Activated T-helper 1 cell treated with Interleukin-2 at 50 U/mL for 16 hours (primary cell): ENCODE measurements at places on chromosomes 6 and 20.
A peak's percentile ranks its signal among the peaks of the same experiment; 100 is the strongest.

DNA sequence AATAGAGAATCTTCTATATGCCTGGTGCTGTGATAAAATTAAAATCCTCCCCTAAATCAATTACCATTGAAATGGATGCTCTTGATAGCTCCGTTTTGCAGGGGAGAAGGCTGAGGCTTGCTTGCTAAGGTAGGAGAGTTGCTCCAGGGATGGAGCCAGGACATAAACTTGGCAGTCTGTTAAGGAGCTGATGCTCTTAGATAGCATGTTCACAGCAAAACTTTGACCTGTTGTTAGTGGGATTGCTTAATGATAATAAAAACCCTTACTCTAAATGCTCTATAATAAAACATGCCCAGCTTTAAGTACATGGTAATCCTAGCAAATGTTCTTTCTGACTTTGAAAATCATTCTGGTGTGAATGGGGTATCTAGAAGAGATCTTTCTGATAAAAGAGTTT, 228.4 kb upstream of the JAG1 start:
- DNase-seq = no peak

DNA sequence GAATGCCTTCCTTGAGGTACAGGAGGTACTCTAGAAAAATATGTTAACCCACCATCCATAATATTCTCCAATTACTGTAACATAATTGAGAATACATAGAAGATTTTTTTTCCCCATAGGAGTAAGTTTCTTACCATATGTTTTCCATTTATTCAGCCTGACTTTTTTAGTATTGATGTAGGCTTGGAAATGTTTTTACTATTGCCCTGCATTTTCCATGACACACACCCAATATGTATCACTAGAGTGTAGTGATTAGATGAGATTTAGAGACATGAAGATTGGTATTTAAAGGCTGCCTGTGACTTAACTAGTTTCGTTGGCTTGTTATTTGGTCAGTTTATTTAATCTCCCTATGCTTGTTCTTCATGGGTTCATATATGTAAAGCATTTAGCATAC, 39.5 kb downstream of the KCNQ5 start:
- DNase-seq = no peak

GRCh38 chr20:49979030-49979832, 3.5 kb upstream of the SNAI1 start:
- peak; percentile 53 for DNase-seq

- no peak for DNase-seq
Observed at GRCh38 chr6:40331545-40331944, 255.6 kb downstream of the LRFN2 start.

DNA sequence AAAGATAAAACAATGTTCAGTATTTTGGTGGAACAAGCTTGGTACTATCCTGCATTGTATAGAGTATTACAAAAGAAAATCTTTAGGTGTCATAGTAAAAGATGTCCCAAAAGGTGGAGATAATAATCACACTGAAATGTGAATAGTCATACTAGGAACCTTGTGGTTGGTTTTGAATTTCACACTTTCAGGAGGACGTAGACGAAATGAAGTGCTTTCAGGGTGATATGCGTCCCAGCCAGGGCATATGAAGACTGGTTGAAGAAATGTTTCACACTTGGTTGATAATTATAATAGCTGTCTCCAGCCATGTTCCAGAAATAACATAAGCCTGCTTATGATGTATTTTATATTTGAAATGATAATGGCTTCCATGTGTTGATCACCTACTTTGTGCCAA, 60.4 kb downstream of the SCAND1 start:
- DNase-seq = no peak

DNA sequence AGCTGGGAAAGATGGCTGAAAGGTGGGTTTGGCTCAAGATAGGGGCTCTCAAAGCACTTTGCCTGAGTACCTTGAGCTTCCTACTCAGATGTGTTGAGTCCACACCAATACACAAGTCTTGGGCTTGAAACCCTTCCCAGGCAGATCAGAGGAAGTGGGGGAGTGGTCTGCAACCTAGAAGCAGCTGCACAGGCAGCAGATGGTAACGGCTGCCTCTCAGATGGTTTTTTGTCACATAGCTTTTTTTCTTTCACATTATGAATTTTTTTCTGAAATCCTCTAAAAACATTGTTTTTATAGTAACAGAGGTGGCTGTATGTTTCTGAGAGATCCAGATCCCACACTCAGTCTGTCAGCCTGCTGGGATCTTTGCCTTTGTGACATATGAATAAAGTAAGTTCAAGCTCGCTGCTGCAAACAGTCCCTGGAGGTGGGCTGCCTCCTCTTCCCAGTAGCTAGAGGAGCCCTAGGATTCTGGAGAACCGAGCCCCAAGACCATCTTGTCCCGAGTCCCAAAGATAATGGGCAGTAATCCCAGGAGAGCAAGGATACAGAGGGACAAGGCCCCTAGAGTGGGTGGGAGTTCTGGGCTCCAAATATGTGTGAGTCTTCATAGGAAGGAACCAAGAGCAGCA, 97.1 kb upstream of the TOP1 start:
- DNase-seq = no peak

DNA sequence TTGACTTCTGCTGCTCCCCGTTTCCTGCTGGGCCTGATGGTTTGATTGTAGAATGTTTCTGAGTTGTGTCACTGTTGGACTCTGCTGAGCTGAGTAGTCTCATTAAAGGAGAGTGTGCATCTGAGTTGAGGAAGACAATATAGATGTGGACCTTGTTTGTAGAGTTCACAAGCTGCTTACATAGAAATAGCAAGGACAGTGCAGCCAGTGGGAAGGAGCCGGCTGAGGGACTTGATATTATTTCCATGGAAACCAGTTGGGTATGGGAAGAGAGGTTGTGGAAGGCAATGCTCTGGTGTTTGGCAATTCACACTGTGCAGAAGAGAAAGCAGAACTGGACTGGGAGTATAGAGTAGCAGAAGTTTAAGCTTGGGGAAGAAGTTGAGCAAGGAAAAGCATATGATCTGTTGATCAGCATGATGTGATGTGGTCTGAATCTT, 14.8 kb downstream of the IGF2R start:
- no peak for DNase-seq

DNA sequence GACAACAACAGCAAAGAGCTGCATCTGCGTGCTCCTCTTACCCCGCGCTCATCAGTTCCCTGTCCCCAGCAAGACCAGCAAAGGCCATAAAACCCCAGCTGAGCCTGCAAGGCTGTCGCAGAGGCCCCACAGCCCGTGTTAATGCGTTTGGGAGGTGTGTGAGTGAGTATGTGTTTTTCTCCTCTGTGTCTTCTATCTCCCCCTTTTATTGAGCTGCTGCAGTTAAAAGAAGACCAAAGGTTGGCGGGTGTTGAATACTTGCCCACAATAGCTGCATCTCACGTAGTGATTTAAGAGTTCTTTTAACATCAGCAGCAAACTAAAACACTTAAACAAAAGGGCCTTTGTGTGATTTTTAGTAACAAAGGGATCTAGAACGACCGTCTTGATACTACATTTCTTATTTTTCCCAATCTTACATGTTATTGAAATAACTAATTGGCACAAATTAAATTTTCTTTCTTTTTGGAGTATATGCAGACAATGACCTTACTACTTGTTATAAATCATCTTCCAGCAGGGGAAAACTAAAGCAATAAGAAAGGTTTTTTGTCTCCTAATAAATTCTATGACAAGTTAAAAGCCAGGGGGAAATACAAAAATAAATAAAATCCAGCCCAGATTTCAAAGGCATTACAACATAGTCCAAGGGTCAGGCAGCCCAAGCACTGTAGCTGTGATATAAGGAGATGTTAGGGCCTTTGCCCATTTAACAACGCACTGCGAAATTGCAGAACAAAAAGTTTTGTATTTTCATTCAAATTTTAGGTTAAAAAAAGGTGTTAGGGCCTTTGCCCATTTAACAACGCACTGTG, 27.2 kb upstream of the CNKSR3 start:
- DNase-seq = no peak

GRCh38 chr6:167396659-167397490, 72.0 kb downstream of the TTLL2 start:
- DNase-seq = no peak

GRCh38 chr6:121649951-121650350, 214.5 kb downstream of the GJA1 start:
- no peak for DNase-seq

- peak; percentile 13 for DNase-seq
Observed at GRCh38 chr6:25223490-25223991, 55.6 kb upstream of the CARMIL1 start.

DNA sequence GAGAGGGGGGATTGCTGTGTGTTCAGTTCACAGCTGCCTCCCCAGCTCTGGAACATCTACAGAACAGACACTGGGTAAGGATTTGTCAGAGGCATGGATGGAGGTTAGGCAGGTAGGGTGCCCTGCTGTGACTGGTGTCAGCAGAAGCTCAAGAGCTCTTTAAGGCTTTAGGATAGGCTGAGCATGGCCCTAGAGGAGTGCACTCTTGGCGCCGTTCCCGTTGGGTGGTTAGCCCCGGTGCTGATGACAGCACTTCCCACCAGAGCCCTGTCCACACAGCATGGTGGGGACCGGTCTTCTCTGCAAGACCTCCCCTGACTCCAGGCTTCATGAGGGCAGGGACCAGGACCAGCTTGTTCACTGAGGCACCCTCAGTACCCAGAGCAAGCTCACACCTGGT, 262.0 kb downstream of the BMP7 start:
- no peak for DNase-seq

GRCh38 chr6:95978230-95978629, 37.5 kb upstream of the FUT9 start:
- no peak for DNase-seq

GRCh38 chr6:99002831-99003230, 55.1 kb upstream of the FBXL4 start:
- DNase-seq = no peak

DNA sequence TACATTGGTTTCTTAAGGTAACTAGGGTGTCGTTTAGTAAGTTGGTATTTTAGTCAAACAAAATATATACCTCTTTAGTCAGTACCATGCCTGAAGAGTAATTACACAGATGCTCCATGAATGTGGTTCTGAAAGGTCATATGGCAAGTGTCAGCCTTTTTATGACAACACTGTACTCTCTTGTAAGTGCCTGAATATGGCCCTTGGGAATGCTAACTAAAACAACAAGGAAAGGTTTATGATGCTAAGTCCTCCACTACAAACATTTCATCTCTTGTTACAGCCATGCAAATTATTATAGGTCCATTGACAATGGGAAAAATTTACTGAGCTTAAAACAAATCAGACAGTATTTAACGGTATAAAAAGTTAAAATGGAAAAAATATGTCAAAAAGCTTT, 39.0 kb upstream of the SUPT3H start:
- no peak for DNase-seq

- no peak for DNase-seq
Observed at GRCh38 chr6:104591573-104592334, 268.0 kb downstream of the HACE1 start.

DNA sequence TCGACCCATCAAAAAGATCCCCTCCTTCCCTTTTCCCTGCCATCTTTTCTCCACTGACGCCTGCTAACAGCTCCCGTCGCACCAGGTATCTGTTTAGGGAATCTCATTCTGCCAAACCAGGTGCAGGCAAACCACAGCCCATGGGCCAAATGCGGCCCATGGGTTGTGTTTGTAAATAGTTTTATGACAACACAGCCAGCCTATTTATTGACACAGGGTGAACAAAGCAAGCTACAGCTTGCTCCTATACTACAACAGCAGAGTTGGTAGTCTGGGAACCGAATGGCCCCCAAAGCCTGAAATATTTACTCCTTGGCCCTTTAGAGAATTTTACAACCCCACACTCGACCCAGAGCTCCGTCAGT, 16.4 kb downstream of the NFATC2 start:
- DNase-seq = no peak

- DNase-seq = no peak
Observed at GRCh38 chr6:159934181-159934580, 34.7 kb upstream of the IGF2R start.

GRCh38 chr6:14316651-14317386, 199.2 kb downstream of the CD83 start:
- no peak for DNase-seq

DNA sequence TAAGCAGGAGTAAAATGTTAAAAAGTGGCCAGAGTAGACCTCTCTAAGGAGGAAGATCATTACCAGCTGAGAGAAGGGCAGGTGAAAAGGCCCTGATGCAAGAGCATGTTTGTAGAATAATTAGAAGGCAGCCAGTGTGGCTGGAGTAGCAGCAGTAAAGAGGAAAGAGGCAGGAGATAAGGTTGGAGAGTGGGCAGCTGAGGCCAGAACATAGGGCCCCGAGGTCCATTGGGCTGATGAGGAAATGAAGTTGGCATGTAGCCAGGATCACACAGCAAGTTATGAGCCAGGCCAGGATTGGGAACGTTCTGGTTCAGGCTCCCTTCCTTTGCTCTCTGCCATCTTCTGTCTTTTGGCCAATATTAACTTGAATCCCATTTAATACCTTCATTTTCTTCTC, 51.6 kb downstream of the RALY start:
- no peak for DNase-seq

DNA sequence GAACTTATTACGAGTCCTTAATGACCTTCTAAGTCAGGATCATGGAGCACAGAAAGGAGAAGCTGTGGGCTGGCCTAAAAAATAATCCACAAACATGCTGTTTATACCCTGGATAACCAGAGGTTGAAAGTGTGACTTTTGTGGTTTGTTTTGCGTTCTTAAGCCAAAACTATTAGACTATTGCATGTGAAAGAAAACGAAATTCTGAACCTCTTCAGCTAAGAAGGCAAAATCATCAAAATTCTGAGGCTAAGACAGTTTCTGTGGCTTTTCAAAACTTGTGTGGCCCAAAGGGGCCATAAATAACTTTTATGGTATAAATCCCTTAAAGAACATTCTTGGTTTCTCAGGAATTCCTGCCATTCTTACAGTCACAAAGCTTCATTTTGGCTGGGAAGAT, 251.0 kb downstream of the UST start:
- DNase-seq = no peak

GRCh38 chr6:147695819-147696218, 187.3 kb downstream of the SAMD5 start:
- DNase-seq = no peak

DNA sequence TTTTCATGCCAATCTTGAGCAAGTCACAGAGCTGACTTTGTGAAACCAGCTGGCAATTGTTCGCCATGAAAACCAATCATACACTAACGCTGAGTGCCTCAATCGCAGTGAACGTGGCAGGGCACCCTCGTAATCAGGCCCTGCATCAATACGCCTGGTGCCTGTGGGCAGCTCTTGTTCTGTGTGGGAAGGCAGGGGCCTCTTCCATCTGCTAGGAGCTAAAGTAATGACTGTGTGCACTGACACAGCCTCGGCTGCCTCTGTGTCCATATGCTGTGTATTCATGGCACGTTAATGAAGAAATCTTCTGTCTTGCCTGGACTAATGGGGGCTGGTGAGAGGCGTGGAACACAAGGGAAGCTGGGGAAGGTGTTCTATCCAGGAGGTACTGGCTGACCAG, 27.8 kb upstream of the SYNDIG1 start:
- DNase-seq = no peak
